ENCODE measurements at places on chromosomes 7 and 10.

DNA sequence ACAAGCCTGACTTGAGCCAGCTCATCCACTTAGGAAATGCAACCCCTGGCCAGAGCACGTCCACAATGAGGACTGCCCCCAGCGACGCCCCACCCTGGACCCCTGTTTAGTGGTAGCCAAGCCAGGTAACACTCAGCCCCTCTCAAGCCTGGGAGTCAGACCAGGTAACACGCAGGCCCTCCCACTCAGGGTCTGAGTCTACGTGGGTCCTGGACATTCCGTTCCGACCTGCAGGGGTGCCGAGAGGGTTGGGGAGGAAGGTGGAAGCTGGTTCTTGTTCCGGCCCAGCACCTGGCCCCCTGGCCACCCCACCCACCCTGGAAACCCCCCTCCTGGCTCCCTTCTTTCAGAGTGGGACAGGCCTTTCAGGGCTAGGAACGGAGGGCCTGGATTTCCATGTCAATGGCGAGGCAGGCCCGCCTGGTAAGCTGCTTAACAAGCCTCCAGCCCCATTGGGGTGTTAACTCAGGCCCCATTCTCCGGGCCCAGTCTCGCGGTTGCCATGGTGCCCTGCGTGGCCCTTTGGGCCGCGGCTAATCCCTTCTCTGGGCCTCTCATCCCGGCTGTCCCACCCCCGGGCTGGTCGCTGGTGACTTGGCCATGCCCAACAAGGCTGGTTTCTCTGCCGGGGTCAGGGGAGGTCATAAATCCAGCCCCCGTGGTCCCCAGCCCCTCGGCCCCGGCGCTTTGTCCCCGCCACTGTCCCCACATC, 19.7 kb upstream of the LFNG start:
- no peaks in the 10 kb centered on the region for H3K36me3 ChIP-seq
- peaks cover 7% of the 10 kb centered on the region for H3K4me1 ChIP-seq
- no peaks in the 10 kb centered on the region for H3K27me3 ChIP-seq

GRCh38 chr10:94192974-94193373, 169.8 kb downstream of the NOC3L start:
- H3K4me1 ChIP-seq = no peaks in the 10 kb centered on the region
- no peak overlapping the region for H3K4me3 ChIP-seq
- DNase-seq = no peak
- H3K27ac ChIP-seq = no peak overlapping the region
- peaks cover 2% of the 10 kb centered on the region for H3K36me3 ChIP-seq
- H3K27me3 ChIP-seq = peaks cover 29% of the 10 kb centered on the region

- DNase-seq = no peak
- no peak overlapping the region for H3K4me3 ChIP-seq
- H3K27me3 ChIP-seq = peaks cover 42% of the 10 kb centered on the region
- no peak overlapping the region for H3K27ac ChIP-seq
- no peaks in the 10 kb centered on the region for H3K4me1 ChIP-seq
These were observed 29.2 kb upstream of the KCNMA1 start for GRCh38 chr10:77666821-77667220.

GRCh38 chr10:7649673-7650300, 17.0 kb downstream of the ITIH5 start:
- H3K27ac ChIP-seq = no peak overlapping the region
- H3K27me3 ChIP-seq = peaks cover 9% of the 10 kb centered on the region
- DNase-seq = no peak
- H3K4me1 ChIP-seq = no peaks in the 10 kb centered on the region
- no peaks in the 10 kb centered on the region for H3K36me3 ChIP-seq

DNA sequence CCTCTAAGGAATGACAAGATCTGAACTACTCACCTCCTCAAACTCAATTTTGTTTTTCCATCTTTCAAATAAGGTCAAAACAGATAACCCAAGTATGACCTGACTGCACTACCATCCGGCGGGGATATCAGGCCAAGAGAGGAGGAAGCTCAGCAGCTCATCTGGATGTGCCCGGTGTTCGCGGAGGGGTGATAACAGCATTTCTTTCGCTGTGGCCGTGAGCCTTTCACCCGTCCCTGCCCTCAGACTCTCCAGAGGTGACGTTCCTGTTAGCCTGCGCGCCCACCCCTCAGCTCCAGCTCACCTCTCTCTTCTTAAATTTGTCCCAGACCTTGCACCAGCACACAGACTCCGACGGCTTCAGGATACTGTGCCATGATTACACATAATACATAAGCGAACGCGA, 526 bp downstream of the ZNF248 start:
- H3K36me3 ChIP-seq = peaks cover 4% of the 10 kb centered on the region
- peaks cover 48% of the 10 kb centered on the region for H3K4me1 ChIP-seq
- peak overlapping the region; percentile 99 for H3K27ac ChIP-seq
- H3K27me3 ChIP-seq = peaks cover 2% of the 10 kb centered on the region

All from naive thymus-derived CD8-positive, alpha-beta T cell (primary cell).